ENCODE measurements at places on chromosomes 2 and 18. TPM values are rescaled to one million over a fixed set of nuclear protein-coding genes. Genes with fewer than 3 reads are reported as not detected.

DNA sequence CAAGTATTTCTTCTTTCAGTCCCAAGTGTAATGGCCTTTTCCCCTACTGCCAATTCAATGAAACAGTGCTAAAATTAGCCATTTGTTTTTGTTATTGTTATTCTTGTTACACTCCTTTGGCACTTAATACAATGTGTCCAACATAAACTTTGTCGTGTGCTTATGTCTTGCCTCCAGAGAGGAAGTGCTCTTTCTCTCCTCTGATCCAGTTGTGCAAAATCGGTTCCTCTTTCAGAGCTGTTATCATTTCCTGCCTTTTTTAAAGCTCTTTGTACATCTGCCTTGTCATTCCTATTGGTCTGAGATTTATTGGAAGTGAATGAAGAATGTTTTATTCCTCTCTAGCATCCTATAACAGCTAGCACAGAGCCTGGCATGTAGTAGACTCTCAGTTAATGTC lies 623.2 kb upstream of the ID2 start:
- H3K36me3 ChIP-seq: no peaks in the 10 kb centered on the region
- H3K27ac ChIP-seq: no peak overlapping the region
- DNase-seq: no peak

DNA sequence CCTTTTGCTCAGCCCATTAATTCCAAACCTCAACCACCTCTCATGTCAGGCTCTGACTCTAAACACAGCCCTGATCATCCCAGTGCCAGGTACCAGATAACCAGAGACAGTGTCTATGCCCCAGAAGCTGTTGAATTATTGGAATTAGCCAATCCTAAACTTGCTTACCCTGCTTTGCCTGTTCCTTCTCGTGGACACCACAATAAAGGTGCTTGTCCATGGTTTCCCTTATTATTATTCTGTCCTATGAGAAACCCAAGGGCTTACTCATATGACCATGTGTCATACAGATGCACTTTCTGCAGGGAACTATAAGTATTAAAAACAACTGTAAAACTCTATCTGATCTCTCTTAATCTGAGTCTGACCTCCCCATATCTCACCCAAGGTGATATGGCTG lies 2193.8 kb upstream of the PIK3C3 start:
- no peaks in the 10 kb centered on the region for H3K27me3 ChIP-seq
- no peak overlapping the region for H3K4me3 ChIP-seq
- H3K36me3 ChIP-seq: no peaks in the 10 kb centered on the region

- H3K36me3 ChIP-seq: no peaks in the 10 kb centered on the region
- DNase-seq: no peak
- H3K4me1 ChIP-seq: no peaks in the 10 kb centered on the region
- H3K4me3 ChIP-seq: no peak overlapping the region
Observed at GRCh38 chr2:86020984-86021383, 84.7 kb downstream of the POLR1A start.

GRCh38 chr18:40356168-40356567 lies 1598.9 kb upstream of the PIK3C3 start:
- no peaks in the 10 kb centered on the region for H3K27me3 ChIP-seq
- no peak for DNase-seq
- H3K4me1 ChIP-seq: no peaks in the 10 kb centered on the region
- no peak overlapping the region for H3K27ac ChIP-seq
- no peaks in the 10 kb centered on the region for H3K36me3 ChIP-seq
- H3K4me3 ChIP-seq: no peak overlapping the region

- peaks cover 31% of the 10 kb centered on the region for H3K4me1 ChIP-seq
- peak overlapping the region; percentile 77 for H3K27ac ChIP-seq
- H3K36me3 ChIP-seq: no peaks in the 10 kb centered on the region
- H3K4me3 ChIP-seq: no peak overlapping the region
- no peak for DNase-seq
- no peaks in the 10 kb centered on the region for H3K27me3 ChIP-seq
Observed at GRCh38 chr18:8801263-8801901, 96.0 kb downstream of the MTCL1 start.

GRCh38 chr2:218664653-218665052 lies 5.2 kb downstream of the BCS1L start:
- H3K4me1 ChIP-seq: peaks cover 3% of the 10 kb centered on the region
- no peaks in the 10 kb centered on the region for H3K36me3 ChIP-seq
- no peak overlapping the region for H3K4me3 ChIP-seq
- DNase-seq: no peak
- H3K27me3 ChIP-seq: no peaks in the 10 kb centered on the region
- H3K27ac ChIP-seq: no peak overlapping the region

DNA sequence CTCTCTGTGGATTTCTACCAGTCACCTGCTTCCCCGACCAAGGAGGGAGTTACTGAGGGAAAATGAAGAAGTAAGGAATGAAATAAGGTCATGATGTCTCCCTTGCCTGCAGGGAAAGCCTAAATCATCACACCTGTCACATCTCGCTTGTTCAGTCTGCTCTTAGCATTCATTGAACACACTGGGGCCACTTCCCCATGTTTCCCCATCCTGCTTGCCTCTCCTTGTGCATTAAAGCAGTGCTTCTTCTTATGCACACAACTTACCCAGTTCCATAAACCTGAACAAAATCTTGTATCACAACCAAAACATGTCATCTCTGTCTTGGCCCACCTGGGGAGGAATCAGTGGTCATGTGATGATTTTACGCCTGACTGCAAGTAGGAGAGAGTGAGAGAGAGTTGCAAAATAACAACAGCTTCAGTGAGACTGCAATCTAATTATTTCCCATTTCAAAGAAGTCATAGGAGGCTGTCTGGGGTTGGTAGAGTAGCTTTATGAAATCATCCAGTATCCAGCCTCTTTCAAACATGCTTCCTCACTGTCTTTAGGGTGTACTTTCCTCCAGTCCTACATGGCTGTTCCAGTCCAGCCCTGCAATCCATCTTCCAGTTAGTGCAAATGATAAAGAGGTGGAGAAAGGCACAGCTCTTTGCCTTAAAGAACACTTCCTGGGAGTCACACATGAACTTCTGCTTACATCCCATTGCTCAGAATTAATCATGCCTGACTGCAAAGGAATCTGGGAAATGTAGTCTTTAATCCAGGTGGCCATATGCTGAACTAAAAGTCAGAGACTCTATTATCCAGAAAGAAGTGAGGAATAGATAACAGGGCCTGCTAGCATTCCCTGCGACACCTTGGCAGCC lies 220.1 kb downstream of the HAUS1 start:
- no peak for DNase-seq
- H3K4me3 ChIP-seq: no peak overlapping the region
- no peaks in the 10 kb centered on the region for H3K27me3 ChIP-seq

DNA sequence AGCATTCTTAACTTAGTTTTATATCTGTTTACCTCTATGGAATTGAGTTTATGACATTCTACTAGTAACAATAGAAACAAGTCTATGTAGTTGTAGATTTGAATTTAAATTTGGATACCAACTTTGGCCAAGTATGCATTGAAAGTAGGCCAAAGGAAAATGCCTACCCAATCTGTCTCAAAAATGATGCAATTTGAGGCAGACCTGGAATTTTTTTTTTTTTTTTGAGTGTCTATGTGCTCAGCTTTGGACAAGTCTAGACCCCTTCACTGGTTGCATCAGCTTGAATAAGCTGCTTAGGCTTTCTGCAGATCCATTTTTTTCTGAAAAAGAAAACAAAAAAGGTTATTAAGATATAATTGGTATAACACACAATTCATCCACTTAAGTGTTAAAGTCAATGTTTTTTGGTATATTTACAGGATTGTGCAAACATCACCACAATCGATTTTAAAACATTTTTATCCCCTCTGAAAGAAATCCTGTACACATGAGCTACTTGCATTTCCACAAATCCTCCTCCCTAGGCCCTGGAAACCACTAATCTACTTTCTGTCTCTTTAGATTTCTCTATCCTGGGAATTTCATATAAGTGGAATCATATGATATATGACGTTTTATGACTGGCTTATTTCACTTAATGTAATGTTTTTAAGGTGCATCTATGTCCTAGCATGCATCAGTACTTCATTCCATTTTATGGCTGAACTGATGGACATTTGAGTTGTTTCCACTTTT lies 185.1 kb upstream of the CCDC68 start:
- H3K4me3 ChIP-seq: no peak overlapping the region
- H3K27me3 ChIP-seq: no peaks in the 10 kb centered on the region
- H3K4me1 ChIP-seq: no peaks in the 10 kb centered on the region
- no peak for DNase-seq
- no peak overlapping the region for H3K27ac ChIP-seq

DNA sequence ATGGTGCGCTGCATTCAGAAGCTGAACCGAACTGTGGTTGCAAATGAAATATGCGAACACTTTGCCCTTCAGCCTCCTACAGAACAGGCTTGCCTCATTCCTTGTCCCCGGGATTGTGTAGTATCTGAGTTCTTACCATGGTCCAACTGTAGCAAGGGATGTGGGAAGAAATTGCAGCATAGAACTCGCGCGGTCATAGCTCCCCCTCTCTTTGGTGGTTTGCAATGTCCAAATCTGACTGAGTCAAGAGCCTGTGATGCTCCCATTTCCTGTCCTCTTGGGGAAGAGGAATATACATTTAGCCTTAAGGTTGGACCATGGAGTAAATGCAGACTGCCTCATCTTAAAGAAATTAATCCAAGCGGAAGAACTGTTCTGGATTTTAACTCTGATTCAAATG lies 291.4 kb downstream of the THSD7B start:
- no peaks in the 10 kb centered on the region for H3K27me3 ChIP-seq
- no peaks in the 10 kb centered on the region for H3K4me1 ChIP-seq
- DNase-seq: no peak
- no peak overlapping the region for H3K4me3 ChIP-seq
- H3K36me3 ChIP-seq: no peaks in the 10 kb centered on the region
- no peak overlapping the region for H3K27ac ChIP-seq

- no peak overlapping the region for H3K27ac ChIP-seq
- no peak for DNase-seq
- H3K4me3 ChIP-seq: no peak overlapping the region
Observed at GRCh38 chr2:66237803-66238379, 197.0 kb upstream of the MEIS1 start.

GRCh38 chr2:99651930-99652670 lies 162.3 kb upstream of the REV1 start:
- DNase-seq: no peak
- H3K27me3 ChIP-seq: no peaks in the 10 kb centered on the region
- H3K4me1 ChIP-seq: peaks cover 7% of the 10 kb centered on the region

GRCh38 chr2:177989029-177989885 lies 83.3 kb downstream of the PDE11A start:
- no peaks in the 10 kb centered on the region for H3K27me3 ChIP-seq
- no peak overlapping the region for H3K4me3 ChIP-seq
- no peaks in the 10 kb centered on the region for H3K4me1 ChIP-seq
- H3K36me3 ChIP-seq: no peaks in the 10 kb centered on the region

DNA sequence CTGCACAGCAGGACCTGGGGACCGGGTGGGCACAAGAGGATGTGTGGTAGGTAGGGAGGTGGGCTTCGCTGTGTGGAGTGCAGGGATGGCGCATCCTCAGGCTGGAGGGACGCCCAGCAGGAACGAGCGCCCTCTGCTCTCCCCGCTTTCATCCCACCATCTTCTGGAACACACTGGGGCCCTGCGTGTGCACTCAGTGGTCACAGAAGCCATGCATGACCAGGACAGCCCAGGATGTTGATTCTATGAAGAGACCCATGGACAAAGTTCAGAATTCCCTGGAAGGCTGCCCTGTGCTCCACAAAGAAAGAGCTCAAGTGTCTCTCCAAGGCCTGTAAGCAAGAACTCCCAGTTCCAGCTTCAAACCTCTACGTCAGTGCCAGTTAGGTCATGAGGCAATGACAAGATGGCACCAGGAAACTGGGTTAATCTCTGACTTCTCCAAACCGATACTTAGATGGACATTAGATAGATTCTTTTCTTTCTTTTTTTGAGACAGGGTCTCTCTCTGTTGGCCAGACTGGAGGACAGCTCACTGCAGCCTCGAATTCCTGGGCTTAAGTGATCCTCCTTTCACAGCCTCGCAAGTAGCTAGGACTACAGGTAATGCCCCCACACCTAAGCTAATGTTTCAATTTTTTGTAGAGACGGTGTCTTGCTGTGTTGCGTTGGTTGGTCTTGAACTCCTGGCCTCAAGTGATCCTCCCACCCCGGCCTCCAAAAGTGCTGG lies 3.4 kb downstream of the SLC66A2 start:
- H3K4me1 ChIP-seq: peaks cover 11% of the 10 kb centered on the region
- H3K36me3 ChIP-seq: no peaks in the 10 kb centered on the region
- H3K27me3 ChIP-seq: peaks cover 40% of the 10 kb centered on the region

DNA sequence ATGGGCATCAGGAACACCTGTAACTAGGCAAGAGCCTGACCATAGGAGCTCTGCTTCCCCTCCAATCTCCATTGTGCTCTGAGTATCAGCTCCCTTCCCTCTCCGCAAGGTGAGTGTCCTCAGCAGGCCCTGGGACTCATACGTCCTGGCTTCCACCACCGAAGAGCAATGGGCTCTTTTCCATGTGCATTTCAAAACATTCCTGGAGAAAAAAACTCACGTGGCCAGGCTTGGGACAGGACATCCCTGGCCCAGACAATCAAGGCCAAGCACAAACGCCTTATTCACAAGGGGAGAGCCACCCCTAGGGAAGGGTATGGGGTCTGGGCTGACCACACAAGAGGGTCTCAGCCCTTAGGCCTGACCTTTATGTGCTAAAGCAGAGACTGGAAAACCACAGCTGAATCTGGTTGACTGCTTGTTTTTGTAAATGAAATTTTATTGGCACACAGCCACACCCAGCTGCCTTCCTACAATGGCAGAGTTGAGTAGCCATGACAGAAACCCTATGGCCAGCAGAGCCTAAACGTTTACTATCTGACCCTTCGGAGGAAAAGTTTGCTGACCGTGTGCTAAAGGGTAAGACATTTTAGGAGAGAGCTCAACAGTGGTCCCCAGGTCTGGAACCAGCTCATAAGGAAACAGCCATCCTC lies 175.7 kb upstream of the ARL4C start:
- H3K27me3 ChIP-seq: no peaks in the 10 kb centered on the region
- no peak for DNase-seq
- peaks cover 53% of the 10 kb centered on the region for H3K4me1 ChIP-seq
- no peak overlapping the region for H3K27ac ChIP-seq
- H3K36me3 ChIP-seq: no peaks in the 10 kb centered on the region
- H3K4me3 ChIP-seq: no peak overlapping the region

GRCh38 chr2:185388226-185388625 lies 350.4 kb upstream of the FSIP2 start:
- H3K4me3 ChIP-seq: no peak overlapping the region
- no peak overlapping the region for H3K27ac ChIP-seq
- no peaks in the 10 kb centered on the region for H3K36me3 ChIP-seq
- DNase-seq: no peak

- H3K4me1 ChIP-seq: no peaks in the 10 kb centered on the region
- H3K27ac ChIP-seq: no peak overlapping the region
- H3K4me3 ChIP-seq: no peak overlapping the region
- H3K36me3 ChIP-seq: no peaks in the 10 kb centered on the region
- H3K27me3 ChIP-seq: no peaks in the 10 kb centered on the region
Observed at GRCh38 chr2:60708630-60709320, 47.3 kb upstream of the PAPOLG start.

GRCh38 chr18:10230072-10230471 lies 224.4 kb upstream of the APCDD1 start:
- H3K27ac ChIP-seq: no peak overlapping the region
- H3K4me3 ChIP-seq: no peak overlapping the region
- no peaks in the 10 kb centered on the region for H3K27me3 ChIP-seq

- no peaks in the 10 kb centered on the region for H3K36me3 ChIP-seq
- H3K27me3 ChIP-seq: no peaks in the 10 kb centered on the region
- H3K4me3 ChIP-seq: no peak overlapping the region
- peaks cover 14% of the 10 kb centered on the region for H3K4me1 ChIP-seq
Observed at GRCh38 chr2:54473851-54474250, 17.7 kb downstream of the SPTBN1 start.

The GAREM2 gene
- total RNA-seq: 15.1 TPM

The GLS gene
- total RNA-seq: 42.0 TPM

The BOLL gene
- total RNA-seq: not detected

The C2orf72 gene
- 2.4 TPM for total RNA-seq

The MTCL1 gene
- total RNA-seq: 36.9 TPM

The MATN3 gene
- 1.7 TPM for total RNA-seq

The CBLN2 gene
- not detected for total RNA-seq

The BCL11A gene
- total RNA-seq: 1.0 TPM

The MCM6 gene
- total RNA-seq: 74.4 TPM

The SERPINB12 gene
- total RNA-seq: not detected

All from neural progenitor cell (in vitro differentiated cells).